ENCODE measurements at places on chromosomes 1 and 21.

DNA sequence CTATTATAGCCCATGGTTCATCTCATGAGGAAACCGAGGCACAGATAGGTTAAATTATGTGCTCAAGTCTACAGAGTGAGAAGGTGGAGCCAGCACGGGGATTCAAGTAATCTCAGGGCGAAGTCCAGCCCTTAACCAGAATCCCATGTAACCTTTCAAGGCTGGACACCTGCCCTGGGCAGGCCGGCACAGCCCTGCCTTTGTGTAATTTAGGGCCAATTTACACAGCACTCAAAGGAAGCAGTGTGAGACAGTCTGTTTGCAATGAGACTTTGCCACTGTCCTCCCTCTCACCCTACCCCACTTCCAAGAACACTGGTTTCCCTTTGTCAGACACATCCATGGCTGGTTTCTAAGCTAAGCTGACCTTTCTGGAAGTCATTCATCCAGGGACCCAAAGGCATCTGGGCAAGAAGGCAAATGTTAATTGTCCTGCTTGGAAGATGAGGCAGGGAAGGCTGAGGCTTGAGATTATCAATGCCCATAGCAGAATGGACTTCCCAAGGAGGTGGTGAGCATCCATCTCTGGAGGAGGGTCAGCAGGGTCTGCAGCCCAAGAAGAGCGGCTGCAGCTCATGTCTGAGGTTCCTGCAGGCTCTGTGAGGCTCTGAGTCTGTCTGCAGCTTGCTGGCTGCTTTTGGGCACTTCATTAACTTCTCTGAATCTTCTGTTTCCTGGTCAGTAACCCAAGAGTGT is 159.2 kb downstream of the TRABD2B start:
- no peak for DNase-seq

- DNase-seq = no peak
These were observed 290.2 kb downstream of the KIF26B start for GRCh38 chr1:245444945-245445344.

- DNase-seq = no peak
These were observed 3.3 kb upstream of the DHX9 start for GRCh38 chr1:182835806-182836205.

DNA sequence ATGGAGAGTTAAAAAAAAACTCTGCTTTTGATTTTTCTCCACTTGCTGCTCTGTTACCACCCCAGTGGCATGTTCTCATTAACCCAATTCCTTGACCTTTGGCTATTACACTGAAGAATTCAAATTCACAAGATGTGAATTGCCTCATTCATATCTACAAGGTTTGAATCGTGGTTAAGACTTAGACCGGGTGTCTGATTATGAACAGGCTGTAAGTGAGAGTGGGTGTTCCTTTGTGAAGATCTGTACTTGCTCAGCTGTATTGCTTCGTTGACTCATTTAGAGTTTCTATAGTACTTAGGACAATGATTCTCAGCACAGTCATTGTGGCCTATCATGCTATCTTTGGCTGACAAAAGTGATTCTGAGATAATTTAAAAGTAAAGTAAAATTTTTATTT is 36.4 kb downstream of the DNM3 start:
- DNase-seq = no peak

GRCh38 chr1:3163356-3163755 is 94.4 kb downstream of the PRDM16 start:
- DNase-seq = no peak

- no peak for DNase-seq
These were observed 15.2 kb downstream of the NR5A2 start for GRCh38 chr1:200042552-200043335.

DNA sequence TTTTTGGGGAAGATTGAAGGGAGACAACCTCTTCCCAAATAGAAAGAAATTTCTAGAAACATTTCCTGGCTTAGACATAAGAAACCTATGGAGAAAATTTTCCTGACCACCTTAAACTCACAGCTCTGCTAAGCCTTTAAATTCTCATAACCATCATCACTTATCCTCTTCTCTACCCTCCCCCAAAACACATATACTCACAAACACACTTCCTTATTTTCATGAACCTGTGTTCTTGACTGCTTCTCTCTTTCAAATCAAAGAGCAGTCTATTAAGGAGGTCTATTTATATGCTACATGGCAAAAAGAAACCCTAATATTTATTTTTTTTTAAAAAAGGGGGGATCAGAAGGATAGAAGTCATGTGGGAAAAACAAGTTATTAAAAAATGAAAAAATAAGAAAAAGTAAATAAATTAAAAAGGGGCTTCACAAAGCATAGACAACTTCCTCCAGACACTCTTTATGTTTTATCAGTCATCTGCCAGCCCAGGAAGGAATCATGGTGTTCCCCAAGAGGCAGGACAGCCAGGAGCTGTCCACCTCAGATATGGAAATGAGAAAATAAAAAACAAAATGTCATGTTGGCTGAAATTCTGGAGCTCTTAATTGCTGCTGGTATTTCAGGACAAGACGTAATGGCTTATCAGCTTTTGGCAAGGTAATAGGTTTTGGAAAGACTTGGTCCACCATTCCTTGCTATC is 12.8 kb upstream of the RGS2 start:
- DNase-seq = no peak

- DNase-seq = no peak
These were observed 53.1 kb downstream of the XCL1 start for GRCh38 chr1:168629466-168629865.

DNA sequence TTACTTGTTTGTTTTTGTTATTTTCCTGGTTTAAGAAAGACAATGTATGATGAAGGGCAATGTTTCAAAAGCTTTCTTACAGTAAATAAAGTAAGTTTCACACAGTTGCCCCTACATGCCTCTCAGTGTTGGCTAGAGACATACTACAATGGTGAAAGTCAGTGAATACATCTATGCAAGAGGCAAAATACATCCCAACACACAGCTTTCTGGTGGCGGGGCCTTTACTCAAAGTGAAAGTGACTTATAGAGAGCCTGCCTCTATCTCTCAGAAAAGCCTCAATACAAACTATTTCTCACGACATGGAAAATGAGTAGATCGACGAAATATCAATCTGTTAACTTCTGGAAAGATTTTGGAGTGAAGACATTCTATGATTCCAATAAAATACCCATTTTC is 122.3 kb downstream of the SLC30A10 start:
- DNase-seq = no peak

DNA sequence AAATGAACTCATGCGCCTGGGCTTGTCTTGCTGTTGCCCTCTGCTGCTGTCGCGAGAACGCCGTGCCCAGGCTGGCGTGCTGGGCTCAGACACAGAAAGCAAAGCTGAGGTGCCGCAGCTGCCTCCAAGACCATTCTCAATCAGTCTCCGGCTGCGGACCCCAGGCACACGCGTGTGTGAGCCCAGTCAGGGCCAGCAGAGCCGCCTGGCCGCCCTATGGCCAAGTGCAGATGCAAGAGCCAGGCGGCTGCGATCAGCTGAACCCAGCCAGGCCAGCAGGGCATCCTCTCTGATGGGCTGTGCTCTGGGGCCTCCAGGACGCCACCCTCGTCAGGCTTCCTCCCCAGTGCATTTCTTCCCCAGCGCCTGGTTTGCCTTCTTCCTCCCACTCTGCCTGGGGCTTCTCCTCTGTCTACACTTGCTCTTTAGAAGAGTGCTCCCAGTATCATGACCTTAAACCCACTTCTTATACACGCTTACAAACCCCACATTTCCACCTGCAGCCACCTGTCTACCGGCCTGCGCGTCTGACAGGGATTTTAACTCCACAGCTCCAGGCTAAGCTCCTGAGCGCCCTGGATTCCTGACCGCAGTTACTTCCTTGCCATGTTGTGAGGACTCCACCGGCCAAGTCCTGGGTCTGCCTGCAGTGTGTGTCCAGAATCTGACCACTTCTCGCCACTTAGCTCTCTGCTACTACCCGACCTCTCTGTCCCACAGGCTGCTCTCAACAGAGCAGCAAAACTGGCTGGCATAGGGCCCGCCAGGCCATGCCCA is 21.7 kb upstream of the LRRC47 start:
- no peak for DNase-seq

GRCh38 chr1:112735752-112736151 is 20.6 kb upstream of the PPM1J start:
- DNase-seq = no peak

GRCh38 chr1:25831569-25832196 is 11.9 kb downstream of the MTFR1L start:
- DNase-seq = no peak

DNA sequence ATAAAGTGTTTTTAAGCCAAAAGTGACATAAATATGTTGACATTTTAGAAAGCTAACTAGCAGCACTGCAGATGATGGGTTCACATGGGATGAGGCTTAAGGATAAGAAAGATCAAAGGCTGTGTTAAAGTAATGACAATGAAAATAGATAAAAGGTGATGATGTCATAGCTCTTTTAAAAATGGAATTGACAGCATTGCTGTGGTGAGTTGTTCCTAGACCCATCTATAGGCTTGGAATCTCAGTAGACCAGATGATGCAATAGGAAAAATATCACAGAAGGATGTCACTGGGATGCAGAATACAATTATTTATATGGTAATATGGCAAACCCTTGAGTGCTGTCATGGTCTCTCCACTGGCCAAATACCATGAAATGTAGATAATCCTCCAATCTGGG is 286.0 kb downstream of the PLA2G4A start:
- DNase-seq = no peak

DNA sequence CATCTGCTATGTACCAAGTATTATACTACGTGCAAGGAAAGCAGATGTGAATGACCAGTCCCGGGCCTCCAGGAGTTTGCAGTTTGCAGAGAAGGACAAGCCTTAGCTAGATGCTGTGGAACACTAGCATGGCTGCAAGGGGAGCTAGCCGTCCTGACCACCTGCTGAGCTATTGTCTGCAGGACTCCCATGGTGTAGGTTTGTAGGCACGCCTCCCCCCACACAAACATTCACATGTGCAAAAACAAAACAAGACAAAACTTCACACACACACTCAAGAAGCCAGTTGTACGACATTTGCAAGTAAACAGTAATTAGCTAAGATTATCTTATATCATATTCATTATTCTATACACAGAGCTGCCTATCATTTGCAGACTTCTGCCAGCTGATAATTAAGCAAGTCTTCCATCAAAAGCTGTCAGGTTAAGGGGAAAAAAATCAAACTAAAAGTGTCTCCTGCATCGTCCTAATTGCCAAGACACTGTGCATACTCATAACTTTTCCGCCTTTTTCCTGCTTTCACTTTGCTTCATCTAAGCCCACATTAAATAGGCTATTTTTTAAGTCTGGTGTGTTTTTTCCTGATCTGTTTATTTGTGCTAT is 10.7 kb upstream of the HNRNPU start:
- DNase-seq = no peak

GRCh38 chr1:205709059-205709398 is 28.7 kb upstream of the SLC45A3 start:
- DNase-seq = no peak

DNA sequence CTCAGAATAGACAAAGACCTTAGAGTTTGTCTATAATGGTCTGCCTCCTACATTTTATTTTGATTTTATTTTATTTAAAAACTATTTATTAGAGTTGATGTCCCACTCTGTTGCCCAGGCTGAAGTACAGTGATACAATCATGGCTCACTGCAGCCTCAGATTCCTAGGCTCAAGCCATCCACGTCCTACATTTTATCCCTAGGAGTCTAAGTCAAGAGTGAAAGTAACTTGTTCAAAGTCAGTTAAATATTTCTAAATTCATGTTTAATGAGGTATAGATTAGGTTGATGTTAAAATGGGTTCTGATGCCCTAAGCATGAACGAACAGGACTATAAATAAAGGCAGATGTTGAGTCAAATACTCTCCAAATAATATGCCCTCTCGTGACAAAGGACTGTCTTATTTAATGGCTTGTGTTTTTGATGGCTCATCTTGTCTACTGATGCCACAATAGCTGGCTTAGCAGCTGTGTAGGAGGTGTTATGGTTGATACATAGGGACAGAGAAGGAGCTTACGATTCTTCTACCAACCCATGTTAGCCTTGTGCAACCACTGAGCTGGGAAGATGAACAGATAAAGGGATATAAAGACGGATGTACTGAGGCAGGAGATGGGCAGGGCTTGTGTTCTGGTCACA is 66.0 kb upstream of the CR1L start:
- no peak for DNase-seq

GRCh38 chr1:77412820-77413530 is 131.2 kb downstream of the AK5 start:
- no peak for DNase-seq

DNA sequence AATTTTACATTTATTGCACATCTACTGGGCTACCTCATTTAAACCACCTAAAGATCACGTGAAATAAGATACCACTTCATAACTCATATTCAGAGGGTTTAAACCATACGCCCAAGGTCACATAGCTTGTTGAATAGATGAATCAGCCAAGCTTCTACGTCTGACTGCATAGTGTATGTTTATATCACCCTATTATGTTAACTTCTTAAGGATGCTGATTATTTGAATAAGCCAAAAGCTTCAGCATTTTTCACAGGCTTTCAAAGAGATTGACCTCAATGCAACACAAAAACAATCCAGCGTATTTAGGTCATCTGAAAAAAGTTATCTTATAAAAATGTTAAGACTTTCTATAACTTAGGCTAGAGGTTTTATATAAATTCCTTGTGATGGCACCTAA is 373.8 kb downstream of the TGFB2 start:
- DNase-seq = no peak

GRCh38 chr1:6521536-6521935 is 30.1 kb upstream of the PLEKHG5 start:
- DNase-seq = no peak

DNA sequence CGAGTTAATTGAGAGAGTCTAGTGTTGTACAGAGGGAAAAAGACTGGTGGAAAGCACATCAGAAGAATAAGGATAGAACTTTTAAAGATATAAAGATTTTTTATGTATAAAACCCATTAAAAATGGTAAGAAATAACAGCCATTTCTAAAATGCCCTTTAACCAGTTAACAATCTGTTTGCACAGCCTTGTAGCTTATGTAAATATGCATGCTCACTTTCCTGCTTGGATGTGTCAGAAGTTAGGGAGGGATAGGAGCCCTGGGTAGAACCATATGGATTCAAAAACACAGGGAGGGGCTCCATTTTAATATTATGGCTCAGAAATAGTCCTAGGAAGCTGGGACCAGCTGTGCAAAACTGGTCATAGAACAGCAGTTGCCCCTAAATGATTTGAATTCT is 4.5 kb upstream of the EDEM3 start:
- no peak for DNase-seq

- DNase-seq = no peak
These were observed 43.7 kb downstream of the ELF3 start for GRCh38 chr1:202054094-202054493.

- DNase-seq = no peak
These were observed 10.3 kb upstream of the C21orf91 start for GRCh38 chr21:17829472-17829871.

DNA sequence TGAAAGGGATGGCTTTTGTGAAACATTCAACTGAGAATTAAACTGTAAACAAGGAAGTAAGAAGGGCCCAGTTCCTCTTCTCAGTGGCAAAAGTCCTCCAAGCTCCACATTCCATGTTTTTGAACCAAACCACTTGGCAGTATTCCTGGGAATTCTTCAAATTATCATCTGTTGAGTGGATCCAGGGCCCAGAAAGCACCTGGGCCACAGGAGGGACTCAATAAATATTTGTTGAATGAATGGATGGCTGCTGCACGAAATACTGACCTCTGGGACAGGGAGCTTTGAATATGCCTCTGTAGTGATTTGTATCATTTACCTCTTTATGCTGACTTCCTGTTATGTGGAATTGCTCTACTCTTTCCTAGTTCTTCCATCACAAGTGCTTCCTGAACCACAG is 4.7 kb downstream of the SLC35F3 start:
- no peak for DNase-seq

Data from stimulated activated CD4-positive, alpha-beta T cell treated with anti-CD3 and anti-CD28 coated beads, TNF-alpha, amount 100 ng/mL, for 4 hours (primary cell).